ENCODE measurements at places on chromosomes 3 and 15. TPM values are rescaled to one million over a fixed set of nuclear protein-coding genes. Genes with fewer than 3 reads are reported as not detected.

GOLGA6L4 gene
- 0.99 TPM for total RNA-seq

DNA sequence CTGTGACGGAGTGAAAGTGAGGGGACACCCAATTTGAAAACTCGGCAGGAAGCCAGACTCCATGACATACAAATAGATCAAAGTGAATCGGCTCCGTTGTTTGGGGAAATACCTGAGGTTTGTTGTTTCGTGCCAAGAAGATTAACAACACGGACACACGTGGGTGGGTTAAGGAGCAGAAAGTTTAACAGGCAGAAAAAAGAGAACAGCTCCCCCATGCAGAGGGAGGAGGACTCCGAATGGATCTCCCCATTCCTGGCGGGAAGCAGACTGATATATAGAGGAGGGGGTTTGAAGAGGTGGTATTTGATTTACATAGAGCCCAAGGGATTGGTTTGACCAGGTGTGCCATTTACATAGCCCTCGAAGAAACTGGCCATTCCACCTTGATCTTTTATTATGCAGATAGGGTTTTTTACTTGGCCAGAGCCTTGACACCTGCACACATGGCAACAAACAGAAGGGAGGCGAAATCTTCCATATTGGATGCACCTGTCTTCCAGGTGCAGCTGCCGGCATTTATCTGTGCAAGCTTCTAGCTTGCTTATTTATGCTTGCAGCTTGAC lies 4.8 kb upstream of the SACM1L start:
- DNase-seq, result no peak

NMNAT3 gene
- total RNA-seq, result 0.87 TPM

DNA sequence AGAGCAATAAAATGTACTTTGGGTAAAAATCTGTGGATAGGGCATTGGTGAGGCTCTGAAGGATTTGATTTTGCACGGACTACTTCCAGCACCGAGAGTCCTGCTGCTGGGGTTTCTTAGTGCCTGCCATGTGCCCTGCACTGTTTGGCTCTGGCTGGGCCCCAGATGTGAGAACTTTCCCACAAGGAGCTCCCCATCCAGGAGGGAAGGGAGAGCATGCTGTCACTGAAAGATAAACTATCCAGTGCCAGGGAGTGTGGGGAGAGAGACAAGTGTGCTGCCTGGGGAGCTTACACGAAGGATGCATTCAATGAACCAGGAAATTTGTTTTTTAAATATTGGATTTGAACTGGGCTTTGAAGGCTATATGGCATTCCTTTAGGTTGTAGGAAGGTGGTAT lies 30.2 kb downstream of the LPP start:
- no peak for DNase-seq

EOMES gene
- total RNA-seq, result not detected

- DNase-seq, result peak; percentile 64
These were observed 9.1 kb upstream of the HDAC11 start for GRCh38 chr3:13470894-13471574.

GRCh38 chr3:121997372-121997771 lies 24.7 kb downstream of the ILDR1 start:
- DNase-seq, result no peak

DNA sequence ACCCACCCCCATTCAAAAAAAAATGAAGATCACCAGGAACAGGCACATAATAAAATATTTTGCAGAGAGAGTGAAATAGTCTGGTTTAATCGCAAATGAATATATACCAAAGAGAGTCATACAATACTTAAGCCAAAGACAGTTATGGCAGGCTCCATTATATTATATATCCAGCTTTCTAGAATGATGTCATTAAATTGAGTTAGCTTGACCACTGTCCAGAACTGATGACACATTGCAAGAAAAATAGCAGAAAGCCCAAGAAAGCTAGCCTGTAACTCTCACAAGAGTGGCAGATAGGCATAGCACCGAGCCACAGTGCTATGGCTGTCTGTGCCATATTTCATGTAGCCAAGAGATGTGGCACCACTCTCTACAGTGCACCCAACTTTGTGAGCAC lies 231.9 kb upstream of the SEMA6D start:
- DNase-seq, result no peak

DNA sequence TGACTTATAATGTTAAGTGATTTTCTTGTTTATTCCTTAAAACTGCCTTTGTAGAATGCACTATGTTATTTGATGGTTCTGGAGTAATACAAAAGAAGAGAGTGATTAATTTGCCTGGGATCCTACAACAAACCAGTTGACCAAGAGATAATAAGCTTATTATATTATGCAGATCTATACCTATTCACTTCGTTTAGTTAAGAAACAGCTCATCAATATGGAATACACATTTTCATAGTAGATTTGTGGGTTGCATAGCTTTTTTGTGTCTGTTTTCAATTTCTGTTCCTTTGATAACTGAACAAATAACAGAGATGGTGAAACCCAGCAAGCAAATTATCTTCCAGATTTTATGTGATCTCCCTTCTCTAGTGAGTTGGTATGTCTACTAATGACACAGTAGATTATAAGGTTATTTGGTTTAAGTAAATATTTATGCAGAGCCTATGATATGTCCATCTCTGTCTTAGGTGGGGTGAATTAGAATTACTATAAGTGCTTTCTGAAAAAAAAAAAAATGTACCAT lies 443.3 kb upstream of the TPRG1 start:
- DNase-seq, result no peak

DNA sequence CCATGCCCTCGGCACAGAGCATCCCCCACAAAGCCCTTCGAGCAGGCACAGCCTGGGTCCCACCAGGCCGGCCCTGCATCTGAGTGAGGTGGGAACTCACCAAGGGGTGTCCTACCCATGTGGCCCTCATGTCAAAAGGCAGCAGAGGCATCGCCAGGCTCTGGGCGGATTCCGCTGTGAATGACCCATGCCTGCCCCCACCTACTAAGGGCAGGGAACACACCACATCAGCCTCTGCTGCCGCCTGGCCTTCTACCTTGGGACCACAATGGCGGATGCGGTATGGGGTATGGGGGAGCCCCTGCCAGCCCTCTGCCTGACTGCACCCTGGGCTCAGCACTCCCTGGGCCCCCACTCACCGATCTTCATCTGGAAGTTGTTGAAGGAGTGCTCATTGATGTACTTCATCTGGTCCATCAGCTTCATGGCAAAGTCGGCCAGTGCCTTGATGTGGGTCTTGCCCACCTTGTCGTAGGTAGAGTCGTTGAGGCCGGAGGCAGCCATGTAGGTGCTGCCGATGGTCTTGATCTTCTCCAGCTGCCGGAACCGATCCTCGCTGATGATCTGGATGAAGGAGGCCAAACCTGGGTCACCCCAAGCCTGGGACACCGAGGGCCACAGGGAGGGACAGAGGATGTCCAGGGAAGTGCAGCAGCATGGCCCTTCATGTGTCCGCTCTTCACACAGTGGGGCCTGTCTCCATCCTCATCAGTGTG lies 87.8 kb downstream of the SEC22A start:
- DNase-seq, result no peak

GRCh38 chr3:130661140-130661891 lies 85.3 kb downstream of the PIK3R4 start:
- peak; percentile 5 for DNase-seq

- DNase-seq, result peak; percentile 27
These were observed 1.3 kb downstream of the TOP2B start for GRCh38 chr3:25663347-25663868.

- DNase-seq, result peak; percentile 94
These were observed 205.9 kb upstream of the CDIN1 start for GRCh38 chr15:36373550-36373949.

SLC38A3 gene
- total RNA-seq, result under 0.01 TPM

CP gene
- 0.60 TPM for total RNA-seq

DNA sequence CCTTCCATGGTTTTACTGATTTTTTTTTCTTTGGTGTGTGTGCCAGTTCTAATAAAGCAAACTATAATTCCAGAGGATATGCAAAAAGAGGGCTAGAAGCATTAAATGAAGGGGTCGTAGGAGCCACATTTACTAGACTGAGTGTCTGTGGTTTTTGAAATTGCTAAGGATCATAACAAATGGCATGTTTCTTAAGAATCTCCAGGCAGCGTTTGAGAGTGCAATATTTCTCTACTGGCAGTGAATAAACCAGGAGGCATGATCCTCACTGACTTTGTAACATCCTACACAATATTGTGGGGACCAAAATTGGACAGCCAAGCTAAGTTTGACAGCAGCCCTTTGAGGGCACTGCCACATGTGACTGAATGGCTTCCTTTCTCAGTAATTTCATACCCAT lies 115.9 kb upstream of the CCNL1 start:
- no peak for DNase-seq

- no peak for DNase-seq
These were observed 14.0 kb upstream of the AMOTL2 start for GRCh38 chr3:134388292-134388691.

- no peak for DNase-seq
These were observed 120.9 kb downstream of the LIPC start for GRCh38 chr15:58552505-58553364.

GRCh38 chr3:123883111-123883510 lies 1.0 kb downstream of the MYLK start:
- no peak for DNase-seq

ARHGAP31 gene
- total RNA-seq, result 19.8 TPM

PRR20G gene
- total RNA-seq, result not detected

DLL4 gene
- 48.0 TPM for total RNA-seq

GRCh38 chr3:56845505-56845904 lies 43.8 kb upstream of the ARHGEF3 start:
- no peak for DNase-seq

TMC3 gene
- not detected for total RNA-seq

GRCh38 chr3:63135367-63135766 lies 142.7 kb upstream of the SYNPR start:
- no peak for DNase-seq

- DNase-seq, result no peak
These were observed 74.3 kb upstream of the PLSCR4 start for GRCh38 chr3:146325170-146325569.

DNA sequence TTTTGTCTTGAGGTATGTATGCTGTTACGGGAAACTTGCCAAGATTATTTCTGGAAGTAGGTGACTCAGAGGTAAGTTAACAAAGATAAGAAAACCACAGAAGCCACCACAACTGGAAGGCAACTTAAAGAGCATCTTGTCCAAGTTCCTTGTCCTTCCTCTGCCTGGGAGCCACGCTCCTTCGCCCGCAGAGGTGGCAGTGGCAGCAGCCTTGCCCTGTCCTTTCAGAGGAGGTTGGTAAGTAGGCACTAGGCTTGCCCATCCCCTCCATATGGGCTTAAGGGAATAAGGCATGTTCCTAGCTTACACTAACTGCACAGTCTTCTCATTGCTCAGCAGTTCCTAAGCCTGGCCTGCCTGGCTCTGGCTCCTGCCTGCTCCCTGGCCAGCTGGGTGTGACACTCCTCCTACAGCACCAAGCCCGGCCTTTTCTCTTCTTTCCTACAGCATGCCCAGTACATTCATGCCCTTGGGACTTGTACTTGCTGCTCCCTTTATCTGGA lies 48.0 kb upstream of the RAB6B start:
- DNase-seq, result no peak

RASA2 gene
- total RNA-seq, result 7.3 TPM

DNA sequence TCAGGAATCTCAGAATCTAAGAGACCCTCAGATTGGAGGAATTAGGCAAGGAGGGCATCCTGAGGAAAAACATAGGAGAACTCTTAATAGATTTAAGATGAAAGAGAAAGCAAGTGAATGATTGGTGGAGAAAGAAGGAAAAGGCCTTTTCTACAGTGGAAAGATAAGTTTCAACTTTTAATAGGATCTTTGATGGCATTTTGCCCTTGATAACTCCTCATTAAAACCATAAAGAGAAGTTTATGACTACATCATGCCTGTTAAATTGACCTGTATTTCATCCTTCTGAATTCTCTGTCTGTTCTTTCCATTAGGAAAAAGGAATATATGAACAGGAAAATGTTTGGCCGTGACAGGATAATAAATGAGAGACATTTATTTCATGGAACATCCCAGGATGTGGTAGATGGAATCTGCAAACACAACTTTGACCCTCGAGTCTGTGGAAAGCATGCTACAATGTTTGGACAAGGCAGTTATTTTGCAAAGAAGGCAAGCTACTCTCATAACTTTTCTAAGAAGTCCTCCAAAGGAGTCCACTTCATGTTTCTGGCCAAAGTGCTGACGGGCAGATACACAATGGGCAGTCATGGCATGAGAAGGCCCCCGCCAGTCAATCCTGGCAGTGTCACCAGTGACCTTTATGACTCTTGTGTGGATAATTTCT lies 30.1 kb downstream of the TIPARP start:
- no peak for DNase-seq

DNA sequence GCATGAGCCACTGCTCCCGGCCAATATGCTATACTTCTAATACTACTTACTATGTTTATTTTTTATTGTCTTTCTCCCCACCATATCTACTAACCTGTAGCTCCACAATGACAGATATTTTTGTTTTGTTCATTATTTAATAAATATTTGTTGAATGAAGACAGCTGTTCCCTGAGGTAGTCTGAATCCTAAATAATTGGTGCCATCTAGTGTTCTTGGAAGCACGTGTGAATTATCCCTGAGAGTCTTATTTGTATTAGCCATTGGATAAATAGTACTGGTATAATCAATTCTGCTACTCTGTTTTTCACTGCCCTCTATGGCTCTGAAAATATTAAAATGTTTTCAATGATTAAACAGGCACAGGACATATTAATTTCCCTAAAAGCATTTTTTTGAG lies 5.6 kb upstream of the APPL1 start:
- DNase-seq, result peak; percentile 50

DNA sequence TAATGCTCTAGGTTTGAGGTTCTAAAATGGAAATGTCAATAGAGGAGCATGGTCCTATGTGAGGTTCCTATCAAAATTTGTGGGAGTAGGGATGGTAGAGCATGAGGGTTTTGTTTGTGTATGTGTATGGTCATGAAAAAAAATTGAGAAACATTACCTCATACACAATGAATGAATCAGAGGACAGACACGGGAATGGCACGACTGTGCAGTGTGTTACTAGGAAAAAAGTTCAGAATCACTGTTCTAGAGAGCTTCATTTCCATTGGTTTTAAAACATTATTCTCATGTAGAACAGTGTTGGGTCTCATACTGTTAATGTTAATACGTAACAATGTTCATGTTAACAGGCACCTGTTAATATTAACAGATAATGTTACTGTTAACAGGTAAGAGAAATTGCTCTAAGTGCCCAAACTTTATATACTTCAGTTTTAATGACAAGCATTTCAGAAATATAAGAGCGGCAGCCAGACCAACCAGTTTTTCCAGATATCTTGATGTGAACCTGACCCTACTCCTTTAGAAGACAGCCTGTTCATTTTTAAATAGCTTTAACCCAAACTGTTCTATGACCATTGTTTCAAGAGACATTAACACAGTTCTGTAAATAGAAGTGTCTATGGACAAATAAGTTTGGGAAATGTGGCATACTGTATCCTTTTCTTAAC lies 48.0 kb downstream of the SLC15A2 start:
- DNase-seq, result no peak

DNA sequence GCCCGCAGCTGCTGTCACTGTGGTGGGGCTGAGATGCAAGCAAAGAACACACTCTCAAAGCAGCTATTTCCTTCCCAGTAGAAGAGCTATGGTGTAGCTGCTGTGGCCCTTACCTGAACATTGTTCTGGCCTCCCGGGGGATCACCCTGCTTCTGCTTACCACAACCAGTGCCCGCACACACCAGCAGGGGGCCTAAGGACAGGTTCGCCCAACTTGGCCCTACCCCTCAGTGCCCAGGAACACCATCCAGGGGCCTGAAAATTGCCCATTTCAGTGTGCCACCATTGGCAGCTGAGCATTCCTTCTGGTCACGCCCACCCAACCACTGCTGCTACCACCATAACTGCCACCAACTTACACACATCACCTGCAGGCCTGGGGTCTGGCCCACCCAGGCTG lies 113.0 kb downstream of the TP63 start:
- no peak for DNase-seq

GRCh38 chr3:34011171-34012101 lies 213.0 kb downstream of the PDCD6IP start:
- DNase-seq, result peak; percentile 40

All from lung microvascular endothelial cell (primary cell).